ENCODE measurements at places on chromosomes 6 and 20.

DNA sequence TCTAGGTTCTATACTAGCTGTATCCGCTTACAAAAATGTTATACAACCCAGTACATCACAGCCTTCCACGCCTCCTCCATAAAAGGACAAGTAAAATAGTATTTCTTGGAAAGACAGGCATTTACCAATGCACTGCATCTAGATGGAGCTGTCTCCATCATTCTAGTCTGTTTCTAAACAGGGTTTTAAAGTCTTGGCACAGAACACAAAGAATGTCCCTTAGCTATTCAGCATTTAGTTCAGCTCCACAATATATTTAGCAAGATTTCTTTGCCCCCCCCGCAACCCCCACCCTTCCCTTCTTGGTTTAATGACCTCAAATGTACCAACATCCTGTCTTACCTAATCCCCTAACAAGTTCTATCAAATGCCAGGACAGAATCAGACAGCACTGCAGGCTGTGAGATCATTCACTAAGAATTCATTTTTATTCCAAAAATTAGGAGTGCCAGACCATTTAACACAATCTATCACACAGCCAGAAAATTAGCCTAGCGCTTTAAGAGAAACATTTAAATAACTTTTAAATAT, 198.6 kb downstream of the BACH2 start:
- no peak for DNase-seq

- DNase-seq, result no peak
Measured at GRCh38 chr20:23358923-23359593, 2.9 kb upstream of the GZF1 start.

GRCh38 chr20:7866285-7866684, 74.0 kb downstream of the HAO1 start:
- DNase-seq, result no peak

DNA sequence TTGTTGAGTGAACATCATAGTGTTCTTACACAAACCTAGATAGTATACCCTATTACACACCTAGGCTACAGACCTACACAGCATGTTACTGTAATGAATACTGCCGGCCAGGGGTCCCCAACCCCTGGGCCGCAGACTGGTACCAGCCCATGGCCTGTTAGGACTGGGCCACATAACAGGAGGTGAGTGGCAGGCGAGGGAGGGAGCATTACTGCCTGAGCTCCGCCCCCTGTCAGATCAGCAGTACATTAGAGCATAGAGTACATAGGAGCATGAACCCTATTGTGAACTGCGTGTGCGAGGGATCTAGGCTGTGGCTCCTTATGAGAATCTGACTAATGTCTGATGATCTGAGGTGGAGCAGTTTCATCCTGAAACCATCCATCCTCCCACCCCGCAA, 126.3 kb downstream of the PRND start:
- DNase-seq, result no peak

GRCh38 chr20:16064989-16065707, 508.1 kb downstream of the KIF16B start:
- no peak for DNase-seq

- no peak for DNase-seq
Measured at GRCh38 chr6:169256518-169256917, 2.9 kb upstream of the THBS2 start.

DNA sequence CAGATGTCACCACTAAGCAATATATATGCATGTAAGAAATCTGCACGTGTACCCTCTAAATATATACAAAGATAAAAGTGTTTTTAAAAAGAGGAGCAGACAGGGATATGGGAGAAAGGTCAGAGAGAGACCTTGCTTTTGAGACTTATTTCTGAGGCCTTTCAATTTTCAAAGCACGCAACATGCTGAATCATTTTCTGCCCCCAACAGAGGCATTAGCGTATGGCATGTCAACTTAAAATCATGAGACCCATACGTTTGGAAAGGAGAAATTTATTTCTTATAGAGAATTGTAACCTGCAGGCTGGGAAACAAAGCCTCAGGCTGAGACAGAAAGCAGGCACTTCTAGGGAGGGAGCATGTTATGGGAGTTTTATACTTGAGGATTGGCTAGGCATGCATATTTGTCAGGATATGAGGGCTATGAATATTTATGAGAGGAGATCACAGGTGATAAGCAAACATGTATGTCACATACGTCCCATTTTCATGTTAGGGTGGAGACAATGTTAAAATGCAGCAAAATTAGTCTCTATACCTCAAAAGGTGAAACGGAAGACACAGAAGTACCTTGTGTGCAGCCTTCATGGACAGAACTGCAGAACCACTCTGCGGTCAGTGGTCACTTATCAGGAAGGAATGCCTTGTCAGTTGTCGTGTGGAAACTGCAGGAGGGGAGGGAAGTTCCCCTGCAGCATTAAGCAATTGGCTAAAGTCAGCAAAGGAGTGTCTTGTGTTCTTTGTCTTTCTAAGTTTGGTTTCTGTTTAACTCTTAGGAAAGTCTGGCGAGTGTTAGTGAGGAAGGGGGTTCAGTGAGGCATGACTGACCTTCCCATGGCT, 6.3 kb upstream of the GABRR2 start:
- no peak for DNase-seq

Data from D721Med (cell line).